ENCODE measurements at places on chromosomes 11 and 22.

DNA sequence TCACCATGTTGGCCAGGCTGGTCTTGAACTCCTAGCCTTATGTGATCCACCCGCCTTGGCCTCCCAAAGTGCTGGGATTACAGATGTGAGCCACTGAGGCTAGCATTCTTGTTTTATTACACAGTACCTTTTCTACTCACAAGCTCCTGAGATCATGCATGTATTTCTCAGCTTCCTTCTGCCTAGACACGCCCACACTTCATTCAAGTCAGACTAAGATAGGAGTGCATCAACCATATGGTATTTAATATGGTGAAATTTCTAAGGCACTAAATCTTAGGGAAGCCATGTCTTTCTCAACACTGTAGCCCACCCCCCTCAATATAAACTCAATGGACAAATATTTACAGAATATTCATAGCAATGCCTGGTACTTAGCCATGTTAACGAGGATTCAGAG, 62.1 kb downstream of the SLC25A17 start:
- no peak for DNase-seq

- DNase-seq, result no peak
Measured at GRCh38 chr22:48926136-48926535, 901.5 kb downstream of the BRD1 start.

- no peak for DNase-seq
Measured at GRCh38 chr11:121864660-121865059, 251.4 kb downstream of the BLID start.

- no peak for DNase-seq
Measured at GRCh38 chr11:7204778-7205177, 46.9 kb upstream of the SYT9 start.

GRCh38 chr11:65911682-65912568, 6.9 kb downstream of the C11orf68 start:
- DNase-seq, result no peak

DNA sequence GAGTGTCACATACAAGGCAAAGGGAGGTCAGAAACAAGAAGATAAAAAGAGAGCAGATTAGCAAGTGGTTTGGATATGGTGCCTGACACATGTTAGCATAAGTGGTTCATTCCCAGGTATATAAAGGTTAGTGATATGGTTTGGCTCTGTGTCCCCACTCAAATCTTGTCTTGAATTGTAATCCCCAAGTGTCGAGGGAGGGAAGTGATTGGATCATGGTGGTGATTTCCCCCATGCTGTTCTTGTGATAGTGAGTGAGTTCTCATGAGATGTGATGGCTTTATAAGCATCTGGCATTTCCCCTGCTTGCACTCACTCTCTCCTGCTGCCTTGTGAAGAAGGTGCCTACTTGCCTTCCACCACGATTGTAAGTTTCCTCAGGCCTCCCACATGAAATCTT, 12.1 kb upstream of the DKK3 start:
- DNase-seq, result no peak

DNA sequence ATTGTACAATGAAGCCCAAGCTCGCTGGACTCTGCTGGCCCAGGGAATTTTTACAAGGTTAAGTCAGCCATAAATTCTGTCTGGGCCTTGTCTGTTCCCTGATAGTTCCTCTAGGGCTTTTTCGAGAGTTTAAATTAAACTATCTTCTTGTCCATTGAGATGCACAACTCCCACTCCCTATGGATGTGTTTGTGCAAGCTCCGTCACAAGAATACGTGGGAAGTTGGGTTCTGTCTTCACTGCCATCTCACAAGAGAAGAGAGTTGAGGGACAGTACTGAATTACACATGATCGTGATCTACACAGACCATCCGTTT, 153.6 kb upstream of the TTC12 start:
- DNase-seq, result no peak

All from stimulated activated CD8-positive, alpha-beta memory T cell treated with anti-CD3 and anti-CD28 coated beads, Interleukin-12 subunit alpha, Interleukin-12 subunit beta, amount 100 ng/mL, for 4 hours (primary cell).